ENCODE measurements at places on chromosomes 5 and 9. TPM values are rescaled to one million over a fixed set of nuclear protein-coding genes. Genes with fewer than 3 reads are reported as not detected.

The PCDHA11 gene
- under 0.01 TPM for total RNA-seq

The ZNF366 gene
- total RNA-seq: under 0.01 TPM

The GPX3 gene
- 3.9 TPM for total RNA-seq

The IL17B gene
- total RNA-seq: not detected

The KIF12 gene
- total RNA-seq: not detected

The SOHLH1 gene
- total RNA-seq: not detected

The BSPRY gene
- total RNA-seq: not detected

The PROB1 gene
- 3.9 TPM for total RNA-seq

The SH3RF2 gene
- 2.2 TPM for total RNA-seq

The NKD2 gene
- total RNA-seq: 2.2 TPM

The PLEKHG4B gene
- under 0.01 TPM for total RNA-seq

The NR5A1 gene
- not detected for total RNA-seq

The ACOT12 gene
- total RNA-seq: not detected

The ARID3C gene
- total RNA-seq: not detected

The CTNND2 gene
- total RNA-seq: not detected

The GNA14 gene
- 6.5 TPM for total RNA-seq

The CD72 gene
- total RNA-seq: 0.86 TPM

The ORM2 gene
- total RNA-seq: not detected

The PCDHB15 gene
- under 0.01 TPM for total RNA-seq

The SCGB3A2 gene
- not detected for total RNA-seq

The PCDHGB2 gene
- 2.3 TPM for total RNA-seq

The PCDH1 gene
- total RNA-seq: 3.5 TPM

The ZFYVE16 gene
- total RNA-seq: 28.3 TPM

The SPATA31C1 gene
- not detected for total RNA-seq

The FOXD4L6 gene
- under 0.01 TPM for total RNA-seq

The EGFLAM gene
- total RNA-seq: 3.0 TPM

The CDKN2B-AS1 gene
- 9.5 TPM for total RNA-seq

The SLC6A18 gene
- not detected for total RNA-seq

The IL5 gene
- total RNA-seq: not detected

The NIM1K gene
- total RNA-seq: 0.43 TPM

The GPR150 gene
- total RNA-seq: 0.43 TPM

The HAPLN1 gene
- 0.43 TPM for total RNA-seq

The PCDHGA2 gene
- total RNA-seq: 2.6 TPM

The VCAN gene
- 490 TPM for total RNA-seq

The MCTP1 gene
- total RNA-seq: 20.9 TPM

The GKAP1 gene
- 2.2 TPM for total RNA-seq

The AGXT2 gene
- total RNA-seq: under 0.01 TPM

The SLCO6A1 gene
- total RNA-seq: under 0.01 TPM

The MYMK gene
- not detected for total RNA-seq

The SLC34A1 gene
- not detected for total RNA-seq

The FRMD3 gene
- 0.86 TPM for total RNA-seq

The RNF183 gene
- not detected for total RNA-seq

Measured in fibroblast of villous mesenchyme (primary cell).